ENCODE measurements at places on chromosomes 5 and 9.

GRCh38 chr5:124619121-124619520 is 127.3 kb downstream of the ZNF608 start:
- DNase-seq, result no peak

GRCh38 chr9:120360510-120360909 is 219.5 kb downstream of the CDK5RAP2 start:
- DNase-seq, result no peak

DNA sequence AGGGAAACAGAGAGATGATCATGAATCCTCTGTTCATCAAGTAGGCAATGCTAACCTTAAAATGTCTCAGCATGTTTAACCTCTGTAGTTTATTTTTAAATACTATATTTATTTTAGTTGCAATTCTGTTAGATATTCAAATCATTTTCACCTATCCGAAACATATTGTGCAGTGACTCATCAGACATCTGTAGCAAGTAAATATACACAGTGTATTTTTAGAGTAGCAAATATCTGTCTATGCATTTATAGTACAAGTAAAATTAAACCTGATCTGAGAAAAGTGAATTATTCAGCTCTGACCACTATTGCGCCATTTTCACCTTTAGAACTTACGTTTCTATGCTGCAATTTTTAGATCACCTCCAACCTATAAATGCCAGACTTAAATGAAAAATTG is 24.3 kb upstream of the TUSC1 start:
- DNase-seq, result no peak

DNA sequence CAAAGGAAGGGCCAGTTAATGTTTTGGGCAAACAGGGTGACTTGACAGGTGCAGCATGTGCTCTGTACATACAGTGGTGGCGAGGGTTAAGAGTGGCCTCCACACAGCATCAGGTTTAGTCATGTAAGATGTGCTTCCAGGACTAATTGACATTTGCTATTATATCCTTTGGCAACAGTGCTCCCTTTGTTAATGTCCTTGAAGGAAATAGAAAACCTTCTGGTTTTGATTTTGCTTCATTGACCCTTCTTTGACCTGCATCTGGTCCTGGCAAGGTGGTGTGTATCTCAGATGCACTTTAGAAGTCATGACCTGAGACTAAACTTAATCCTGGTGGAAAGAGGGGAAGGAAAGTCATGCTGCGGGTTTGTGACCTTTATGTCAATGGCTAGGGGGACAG is 440.0 kb downstream of the ENC1 start:
- no peak for DNase-seq

DNA sequence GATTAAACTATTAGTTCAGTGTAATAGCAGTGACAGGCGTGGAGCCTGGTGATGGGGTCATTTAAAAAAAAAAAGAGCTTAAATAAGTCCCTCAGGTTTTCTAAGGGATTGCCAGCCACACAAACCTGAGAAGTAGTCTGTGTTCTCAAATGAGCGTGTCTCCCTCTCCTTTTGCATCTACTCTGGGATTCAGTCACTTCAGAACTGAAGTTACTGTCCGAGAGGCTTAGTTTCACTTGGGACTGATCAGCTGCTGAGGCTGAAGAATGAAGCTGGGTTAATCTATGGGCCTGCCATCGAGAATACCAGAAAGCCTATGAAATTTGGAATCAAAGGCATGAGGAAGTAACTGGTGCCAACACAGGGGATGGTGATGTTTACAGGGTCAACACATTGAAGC is 310.1 kb downstream of the ADAMTS6 start:
- DNase-seq, result no peak

DNA sequence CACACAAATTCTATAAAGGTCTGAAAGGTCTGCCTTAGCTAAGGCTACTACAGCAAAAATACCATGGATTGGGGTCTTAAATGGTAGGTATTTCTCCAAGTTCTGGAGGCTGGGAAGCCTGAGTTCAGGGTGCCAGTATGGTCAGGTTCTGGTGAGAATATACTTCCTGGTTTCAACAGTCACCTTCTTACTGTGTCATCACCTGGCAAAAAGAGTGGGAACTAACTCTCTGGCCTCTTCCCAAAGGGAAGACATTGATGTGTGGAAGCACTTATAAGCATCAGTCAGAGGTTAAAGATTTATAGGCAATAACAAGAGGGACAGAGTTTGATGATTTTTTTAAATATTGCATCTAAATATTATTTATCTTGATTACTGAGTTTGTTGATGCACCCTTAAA is 53.0 kb downstream of the ZNF622 start:
- no peak for DNase-seq

DNA sequence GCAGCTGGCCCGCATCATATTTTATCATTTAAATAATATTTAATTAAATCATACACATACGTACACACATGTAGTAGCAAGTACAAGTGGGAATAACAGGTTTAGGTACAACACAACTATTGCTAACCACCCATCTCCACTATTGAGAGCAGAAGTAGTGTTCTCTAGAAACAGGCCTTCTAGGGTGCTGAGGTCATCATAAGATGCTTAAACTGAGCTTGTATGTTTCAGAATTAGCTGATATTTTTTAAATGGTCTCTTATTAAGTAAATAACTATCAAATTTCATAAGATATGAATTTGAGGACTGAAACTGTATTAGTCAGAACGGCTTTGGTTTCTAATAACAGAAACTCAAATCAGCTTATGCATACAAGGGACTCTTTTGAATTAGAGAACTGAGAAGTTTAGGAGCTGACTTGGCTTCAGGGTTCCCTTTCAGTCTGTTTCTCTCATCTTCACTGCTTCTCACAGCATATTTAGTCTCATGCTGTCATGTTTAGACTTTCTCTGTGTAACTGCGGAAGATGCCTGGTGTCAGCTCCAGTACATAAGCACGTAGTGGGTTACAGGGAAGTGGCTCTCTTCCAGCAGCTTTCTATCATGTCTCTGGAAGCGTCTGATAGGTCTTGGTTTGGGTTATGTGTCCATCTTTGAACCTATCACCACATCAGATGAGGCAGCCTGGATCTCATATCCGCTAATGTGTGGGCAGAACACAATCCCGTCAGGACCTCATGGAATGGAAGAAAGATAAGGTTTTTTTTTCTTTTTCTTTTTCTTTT is 25.0 kb upstream of the OCLN start:
- no peak for DNase-seq

- DNase-seq, result no peak
Observed at GRCh38 chr5:174090129-174090528, 44.6 kb downstream of the NSG2 start.

DNA sequence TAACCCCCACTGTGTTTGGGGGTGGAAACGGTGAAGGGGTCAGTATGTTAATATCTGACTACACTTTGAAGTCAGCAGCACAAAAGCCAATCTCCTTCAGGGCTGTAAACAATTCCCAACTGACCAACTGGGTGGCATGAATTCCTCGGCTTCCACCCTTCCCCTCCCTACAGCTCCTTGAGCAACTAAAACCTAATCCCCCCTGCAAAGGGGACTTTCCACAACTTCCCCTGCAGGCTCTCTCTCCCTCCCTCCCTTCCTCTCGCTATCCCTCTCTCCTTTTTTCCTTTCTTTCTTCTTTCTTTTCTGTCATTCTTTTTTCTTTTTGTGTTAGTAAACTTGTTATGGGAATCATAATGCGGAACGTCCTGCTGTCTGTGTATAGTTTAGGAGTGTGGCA is 65.1 kb upstream of the PTCH1 start:
- DNase-seq, result no peak

GRCh38 chr9:700365-701282 is 140.9 kb upstream of the DMRT1 start:
- no peak for DNase-seq

DNA sequence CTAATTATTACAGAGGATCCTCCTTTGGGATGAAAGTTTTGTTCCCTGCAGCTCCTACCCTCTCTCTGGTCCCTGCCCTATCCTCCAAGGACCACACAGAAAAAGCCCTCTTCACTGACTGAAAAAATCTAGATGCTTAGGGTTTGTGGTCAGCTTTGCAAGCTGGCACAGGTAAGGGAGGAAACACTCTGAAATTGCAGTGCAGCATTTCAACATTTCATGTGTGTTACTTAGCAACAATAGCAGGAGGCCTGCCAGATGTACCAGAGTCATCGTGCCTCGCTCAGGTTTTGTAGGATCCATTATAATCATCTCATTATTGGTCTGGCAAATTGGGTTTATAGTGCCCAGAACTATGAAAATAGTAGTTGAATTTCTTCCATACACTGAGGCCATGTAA is 109.5 kb downstream of the PALM2AKAP2 start:
- DNase-seq, result no peak

DNA sequence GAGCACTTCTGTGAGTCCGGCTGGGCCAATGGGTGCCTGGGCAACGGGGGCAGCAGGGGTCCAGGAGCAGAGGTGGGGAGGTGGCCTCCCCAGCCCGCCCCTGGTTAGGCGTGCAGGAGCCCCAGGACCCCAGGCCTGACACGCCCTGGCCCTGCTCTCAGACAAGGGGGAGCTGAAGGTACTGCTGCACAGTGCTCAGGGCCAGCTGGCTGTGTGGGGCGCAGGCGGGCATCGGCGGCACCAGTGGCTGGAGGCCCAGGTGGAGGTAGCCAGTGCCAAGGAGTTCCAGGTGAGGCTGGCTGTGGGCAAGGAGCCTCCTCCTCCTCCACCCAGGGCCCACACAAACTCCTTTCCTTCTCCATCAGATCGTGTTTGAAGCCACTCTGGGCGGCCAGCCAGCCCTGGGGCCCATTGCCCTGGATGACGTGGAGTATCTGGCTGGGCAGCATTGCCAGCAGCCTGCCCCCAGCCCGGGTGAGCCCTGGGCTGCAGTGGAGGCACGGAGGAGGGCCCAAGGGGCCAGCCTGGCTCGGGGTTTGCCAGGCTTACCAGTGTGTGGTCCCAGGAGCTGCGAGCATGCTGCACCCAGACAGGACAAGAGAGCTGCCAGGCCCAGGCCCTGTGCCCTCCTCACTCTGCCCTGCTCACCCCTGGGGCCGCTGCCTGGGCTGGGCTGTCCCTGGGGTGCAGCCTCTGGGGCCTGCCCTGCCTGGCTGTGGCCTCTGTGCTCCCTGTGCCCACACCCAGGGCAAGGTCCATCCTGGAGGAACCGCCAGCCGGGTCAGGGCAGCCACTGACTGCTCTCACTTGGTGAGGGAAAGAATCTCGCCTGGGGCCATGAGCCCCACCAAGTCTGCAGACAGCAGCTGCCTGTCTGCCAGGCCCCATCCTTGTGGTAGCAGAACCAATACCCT is 7.0 kb downstream of the MAMDC4 start:
- DNase-seq, result no peak

DNA sequence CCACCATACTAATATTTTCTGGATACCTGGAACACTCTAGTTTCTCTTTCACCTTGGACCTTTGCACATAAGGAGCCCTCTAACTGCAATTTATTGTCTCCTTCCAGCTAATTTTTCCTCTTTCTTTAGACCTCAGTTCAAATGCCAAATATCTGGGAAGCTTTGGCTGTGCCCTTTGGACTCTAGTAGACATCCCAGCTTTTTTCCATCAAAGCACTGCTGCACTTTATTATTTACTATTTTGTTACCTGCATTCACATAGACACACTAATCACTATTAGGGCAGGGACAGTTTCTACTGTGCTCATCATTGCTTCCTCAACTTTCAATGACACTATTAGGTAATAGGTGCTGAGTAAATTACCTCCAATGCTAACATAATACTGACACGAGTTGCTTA is 2.1 kb downstream of the RIGI start:
- no peak for DNase-seq

DNA sequence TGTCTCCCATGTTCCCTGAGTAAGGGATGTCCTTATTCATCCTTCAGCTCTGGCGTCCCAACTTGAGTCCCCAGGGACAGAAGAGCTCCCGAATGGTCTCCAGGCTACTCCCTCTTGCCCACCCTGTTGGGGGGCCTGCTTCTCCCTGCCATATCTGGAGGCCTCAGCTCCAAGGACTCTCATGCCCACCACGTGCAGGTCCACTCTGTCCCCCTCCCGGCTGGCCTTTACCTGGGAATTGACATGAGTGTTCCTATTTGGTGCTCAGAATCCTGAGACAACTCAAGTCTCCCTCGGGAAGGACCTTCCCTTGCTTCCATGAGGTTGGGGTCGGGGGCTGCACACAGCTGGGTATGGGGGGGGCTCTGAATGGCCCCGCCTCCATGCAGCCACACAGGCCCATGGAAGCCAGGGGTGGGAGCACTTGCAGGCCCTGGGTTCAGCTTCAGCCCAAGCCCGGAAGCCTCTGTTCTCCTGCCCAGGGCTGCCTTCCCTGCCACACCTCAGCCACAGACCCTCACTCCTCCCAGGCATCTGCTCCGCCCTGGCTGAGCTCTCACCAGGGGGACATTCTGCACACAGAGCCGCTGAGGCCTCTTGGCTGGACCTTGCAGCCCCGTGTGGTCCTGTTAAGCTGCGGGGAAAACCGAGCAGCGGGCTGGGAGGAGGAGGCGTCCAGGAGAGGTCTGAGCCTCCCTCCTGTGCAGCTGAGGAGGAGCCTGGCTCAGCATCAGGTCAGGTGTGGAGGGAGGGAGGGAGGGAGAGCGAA is 121.9 kb downstream of the PHF2 start:
- DNase-seq, result no peak

DNA sequence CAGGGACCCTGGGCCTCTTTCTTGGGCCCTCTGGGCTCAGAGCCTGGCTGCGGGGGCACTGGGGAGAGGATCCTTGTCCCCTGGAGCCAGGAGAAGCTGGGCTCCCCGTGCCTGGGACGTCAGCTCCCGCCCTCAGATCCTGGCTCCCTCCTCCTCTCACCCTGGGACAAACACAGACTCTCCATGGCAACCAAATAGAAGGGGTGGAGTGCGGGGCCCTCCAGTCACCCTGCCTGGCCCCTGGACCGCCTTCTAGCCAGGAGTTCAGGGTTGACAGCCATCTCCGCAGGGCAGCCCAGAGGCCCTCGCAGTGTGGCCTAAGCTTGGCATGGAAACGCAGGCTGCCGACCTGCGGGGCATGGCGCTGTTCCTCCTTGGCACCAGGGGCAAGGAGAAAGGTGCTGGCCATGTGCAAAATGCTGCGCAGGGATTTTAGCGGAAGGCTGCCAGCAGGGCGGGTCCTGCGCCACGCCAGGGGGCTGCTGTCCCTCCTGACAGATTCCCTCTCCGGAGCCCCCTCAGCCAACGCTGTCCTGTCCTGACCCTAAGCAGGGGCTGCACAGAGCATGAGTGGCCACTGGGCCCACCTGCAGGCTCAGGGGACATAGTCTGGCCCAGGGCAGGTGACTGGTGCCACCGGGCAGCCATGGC is 1.0 kb downstream of the ZDHHC11 start:
- DNase-seq, result peak; percentile 10

DNA sequence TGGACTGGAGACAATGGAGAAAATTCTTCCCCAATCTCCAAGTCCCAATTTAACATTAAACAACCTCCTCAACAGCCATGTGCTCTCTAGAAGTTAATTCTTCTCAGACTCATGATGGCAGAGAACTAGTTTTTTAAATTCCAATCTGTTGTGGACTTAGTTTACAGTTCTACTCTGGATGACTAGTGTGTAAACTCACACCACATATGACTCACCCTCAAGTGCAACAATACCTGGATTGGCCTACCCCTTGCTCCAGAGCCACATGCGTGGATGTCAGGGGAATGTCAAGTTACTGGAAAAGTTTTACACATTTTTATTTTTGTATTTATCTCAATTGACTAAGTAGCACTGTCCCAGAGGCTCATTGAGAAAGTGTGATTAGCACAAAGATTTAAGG is 136.0 kb upstream of the EFNA5 start:
- DNase-seq, result no peak
